ENCODE measurements at places on chromosomes 2 and 18. TPM values are rescaled to one million over a fixed set of nuclear protein-coding genes. Genes with fewer than 3 reads are reported as not detected.

The RELCH gene
- total RNA-seq: 20.5 TPM

The RUFY4 gene
- 1.7 TPM for total RNA-seq

The IL37 gene
- total RNA-seq: not detected

The TNFAIP6 gene
- not detected for total RNA-seq

The TXNDC2 gene
- not detected for total RNA-seq

The CRYGC gene
- total RNA-seq: not detected

The RNF144A gene
- total RNA-seq: 42.7 TPM

The CNGA3 gene
- total RNA-seq: not detected

The XDH gene
- 0.11 TPM for total RNA-seq

The SLC11A1 gene
- 0.09 TPM for total RNA-seq

The SERPINB10 gene
- total RNA-seq: not detected

The FLACC1 gene
- total RNA-seq: 0.48 TPM

The EEF1B2 gene
- 1,166 TPM for total RNA-seq

The FOXI3 gene
- not detected for total RNA-seq

The REG1B gene
- total RNA-seq: not detected

The CCDC150 gene
- total RNA-seq: 11.8 TPM

The MAP3K19 gene
- not detected for total RNA-seq

The ZSWIM2 gene
- not detected for total RNA-seq

The SLC38A11 gene
- not detected for total RNA-seq

The PASK gene
- total RNA-seq: 88.1 TPM

All from activated CD4-positive, alpha-beta T cell treated with anti-CD3 and anti-CD28 coated beads for 36 hours (primary cell).